Neural progenitor cell (in vitro differentiated cells): ENCODE measurements at places on chromosomes 1 and 21. TPM values are rescaled to one million over a fixed set of nuclear protein-coding genes. Genes with fewer than 3 reads are reported as not detected.

The PKP1 gene
- 0.02 TPM in 1 of 2 replicates, not detected in the other for total RNA-seq

- DNase-seq: no peak
Observed at GRCh38 chr1:205481218-205481617, 23.3 kb upstream of the CDK18 start.

- no peak for DNase-seq
Observed at GRCh38 chr1:212463565-212464285, 31.0 kb downstream of the NENF start.

DNA sequence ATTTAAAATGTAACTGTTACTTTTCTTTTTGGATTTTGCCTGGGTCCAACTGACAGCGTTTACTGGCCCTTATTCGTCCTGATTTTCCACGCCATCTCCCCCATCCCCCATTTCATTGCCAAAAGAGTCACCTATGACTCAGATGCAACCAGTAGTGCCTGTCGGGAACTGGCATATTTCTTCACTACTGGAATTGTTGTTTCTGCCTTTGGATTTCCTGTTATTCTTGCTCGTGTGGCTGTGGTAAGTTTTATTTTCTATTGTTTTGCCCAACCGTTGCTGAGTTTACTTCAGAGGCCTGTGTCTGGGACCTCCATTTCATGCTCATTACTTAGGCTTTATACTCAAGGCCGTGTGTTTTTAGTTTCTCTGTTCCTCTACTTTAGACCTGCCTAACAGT, 9.3 kb downstream of the LEPR start:
- DNase-seq: no peak

- peak; percentile 47 for DNase-seq
Observed at GRCh38 chr1:20410503-20410902, 75.5 kb downstream of the CAMK2N1 start.

GRCh38 chr21:39141502-39141901, 41.7 kb downstream of the PSMG1 start:
- no peak for DNase-seq

DNA sequence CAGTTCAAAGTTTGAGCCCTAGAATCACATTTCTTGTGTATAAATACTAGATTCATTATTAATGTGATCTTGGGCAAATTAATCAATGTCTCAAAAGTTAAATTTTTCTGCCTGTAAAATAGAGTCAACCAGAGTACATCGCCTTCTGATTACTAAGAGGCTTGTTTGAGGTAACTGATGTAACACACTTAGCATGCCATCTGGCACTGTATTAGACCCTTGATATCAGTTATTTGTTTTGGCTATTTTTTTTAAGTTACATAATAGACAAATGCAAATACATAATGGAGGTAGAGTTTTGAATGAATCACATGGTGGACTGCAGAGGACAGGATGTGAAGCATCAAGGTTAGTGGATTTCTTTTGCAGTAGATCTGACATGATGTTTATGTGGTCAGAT, 298.4 kb downstream of the ADGRL2 start:
- no peak for DNase-seq

- no peak for DNase-seq
Observed at GRCh38 chr1:182834326-182834725, 4.8 kb upstream of the DHX9 start.

DNA sequence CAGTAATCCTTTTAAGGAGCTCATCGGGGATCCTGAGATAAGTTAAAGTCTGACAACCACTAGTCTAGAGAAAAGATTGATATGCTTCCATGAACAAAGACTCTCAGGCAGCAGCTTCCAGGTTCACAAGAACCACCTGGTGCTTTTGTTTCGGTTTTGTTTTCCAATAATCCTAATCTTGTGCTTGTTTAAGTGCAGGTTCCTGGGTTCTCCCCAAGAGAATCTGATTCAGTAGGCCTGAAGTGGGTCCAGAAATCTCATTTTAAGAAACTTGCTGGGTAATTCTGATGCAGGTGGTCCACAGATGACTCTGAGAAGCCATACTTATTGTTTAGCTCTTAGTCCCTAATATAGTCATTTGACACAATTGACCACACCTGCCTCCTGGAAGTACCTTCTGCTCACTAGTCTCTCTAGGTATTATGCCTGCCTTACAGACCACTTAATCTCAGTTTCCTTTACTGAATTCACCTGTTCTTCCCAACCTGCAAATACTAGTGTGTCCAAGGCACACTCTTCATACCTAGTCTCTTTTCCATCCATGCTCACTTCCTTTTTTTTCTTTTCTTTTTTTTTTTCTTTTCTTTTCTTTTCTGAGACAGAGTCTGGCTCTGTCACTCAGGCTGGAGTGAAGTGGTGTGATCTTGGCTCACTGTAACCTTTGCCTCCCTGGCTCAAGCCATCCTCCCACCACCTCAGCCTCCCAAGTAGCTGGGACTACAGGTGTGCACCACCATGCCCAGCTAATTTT, 20.5 kb upstream of the FRRS1 start:
- no peak for DNase-seq

DNA sequence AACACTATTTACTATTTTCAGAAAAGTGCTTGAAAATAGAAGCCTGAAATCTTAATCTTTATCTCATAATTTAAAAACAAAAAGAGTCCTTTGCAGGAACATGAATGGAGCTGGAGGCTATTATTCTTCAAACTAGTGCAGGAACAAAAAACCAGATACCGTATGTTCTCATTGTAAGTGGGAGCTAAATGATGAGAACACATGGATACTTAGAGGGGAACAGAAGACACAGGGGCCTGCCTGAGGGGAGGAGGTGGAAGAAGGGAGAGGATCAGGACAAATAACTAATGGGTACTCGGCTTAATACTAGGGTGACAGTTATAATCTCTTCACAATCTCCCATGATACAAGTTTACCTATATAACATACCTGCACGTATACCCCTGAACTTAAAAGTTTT, 176.3 kb downstream of the SDCCAG8 start:
- no peak for DNase-seq

DNA sequence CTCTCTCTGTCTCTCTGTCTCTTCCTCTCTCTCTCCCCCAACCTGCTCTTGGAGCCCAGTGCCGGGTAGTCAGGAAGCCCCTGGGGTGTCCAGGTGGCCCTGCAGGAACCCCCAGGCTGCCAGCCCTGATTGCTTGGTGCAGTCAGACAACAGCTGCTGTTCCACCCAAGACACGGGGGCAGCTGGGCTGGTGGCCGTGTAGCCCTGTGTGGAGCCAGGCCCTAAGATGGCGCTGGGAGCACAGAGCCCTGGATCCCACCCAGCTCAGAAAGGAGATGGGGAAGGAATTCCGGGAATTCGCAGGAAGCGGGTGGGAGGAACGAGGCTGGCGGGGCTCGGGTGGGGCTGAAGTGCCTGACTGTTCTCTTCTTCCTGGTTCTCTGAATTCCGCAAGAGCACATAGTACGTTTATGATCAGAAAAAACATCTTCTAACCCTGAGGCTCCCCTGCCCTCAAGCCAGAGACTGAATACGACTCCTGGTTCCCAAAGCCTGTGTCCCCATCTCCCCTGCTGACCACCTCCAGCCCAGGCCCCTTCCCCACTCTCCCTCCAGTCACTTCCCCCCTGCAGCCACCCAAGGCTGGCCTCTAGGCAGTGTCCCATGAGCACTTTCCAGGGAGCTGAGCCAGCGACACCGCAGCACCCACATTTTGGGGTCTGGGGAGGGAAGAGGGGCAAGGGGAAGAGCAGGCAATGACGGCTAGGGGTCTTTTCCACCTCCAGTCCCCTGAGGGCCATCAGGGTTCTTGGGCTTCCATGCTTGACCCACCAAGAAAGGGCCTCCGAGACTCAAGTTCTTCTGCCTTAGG, 55.0 kb downstream of the WNT9A start:
- DNase-seq: peak; percentile 49
